ENCODE measurements at places on chromosomes 12 and 14. TPM values are rescaled to one million over a fixed set of nuclear protein-coding genes. Genes with fewer than 3 reads are reported as not detected.

RPL10L gene
- total RNA-seq, result not detected

PLBD2 gene
- 27.1 TPM for total RNA-seq

ACVRL1 gene
- 52.1 TPM for total RNA-seq

RIMBP2 gene
- 5.3 TPM for total RNA-seq

AMIGO2 gene
- total RNA-seq, result 27.1 TPM

C1RL gene
- 28.3 TPM for total RNA-seq

NAB2 gene
- total RNA-seq, result 9.1 TPM

DNA sequence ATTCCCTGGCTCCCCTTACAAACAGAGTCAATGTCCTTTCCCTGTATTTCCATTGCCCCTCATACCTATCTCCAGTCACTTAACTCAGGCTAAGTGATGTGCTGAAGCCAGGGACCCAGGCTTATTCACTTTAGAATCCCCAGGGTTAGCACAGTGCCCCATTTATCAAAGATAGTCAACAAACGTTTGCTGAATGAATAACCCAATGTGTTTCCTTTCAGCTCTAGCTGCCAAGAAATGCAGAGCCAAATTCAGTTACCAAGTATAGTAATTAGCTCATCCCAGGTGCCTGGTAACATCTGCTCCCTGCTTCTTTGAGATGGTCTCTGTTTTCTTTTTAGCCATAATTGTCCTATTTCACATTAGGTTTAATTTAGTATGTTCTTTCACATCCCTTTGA is 189.5 kb downstream of the PHLDA1 start:
- H3K4me3 ChIP-seq, result no peak overlapping the region
- H3K36me3 ChIP-seq, result no peaks in the 10 kb centered on the region
- H3K4me1 ChIP-seq, result no peaks in the 10 kb centered on the region

DNA sequence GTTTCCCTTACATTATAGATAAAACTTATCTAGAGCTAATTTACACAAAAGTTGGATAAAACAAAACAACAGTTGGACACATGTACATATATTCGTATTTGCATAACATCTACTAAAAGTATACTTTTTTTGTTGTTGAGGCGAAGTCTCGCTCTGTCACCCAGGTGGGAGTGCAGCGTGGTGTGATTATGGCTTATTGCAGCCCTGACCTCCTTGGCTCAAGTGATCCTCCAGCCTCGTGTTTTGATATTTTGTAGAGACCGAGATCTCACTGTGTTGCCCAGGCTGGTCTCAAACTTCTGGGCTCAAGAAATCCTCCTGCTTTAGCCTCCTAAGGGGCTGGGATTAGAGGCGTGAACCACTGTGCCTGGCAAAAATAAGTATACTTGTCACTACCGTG is 9.4 kb downstream of the SYNE2 start:
- H3K27ac ChIP-seq, result no peak overlapping the region
- H3K36me3 ChIP-seq, result no peaks in the 10 kb centered on the region
- no peaks in the 10 kb centered on the region for H3K4me1 ChIP-seq
- no peak overlapping the region for H3K4me3 ChIP-seq
- no peak for DNase-seq

- no peak overlapping the region for H3K27ac ChIP-seq
- H3K36me3 ChIP-seq, result no peaks in the 10 kb centered on the region
- H3K4me1 ChIP-seq, result no peaks in the 10 kb centered on the region
- H3K27me3 ChIP-seq, result no peaks in the 10 kb centered on the region
- no peak overlapping the region for H3K4me3 ChIP-seq
Observed at GRCh38 chr12:40921563-40922163, 229.4 kb downstream of the CNTN1 start.

GRCh38 chr12:89971880-89972279 is 263.2 kb upstream of the ATP2B1 start:
- H3K4me3 ChIP-seq, result no peak overlapping the region
- no peaks in the 10 kb centered on the region for H3K36me3 ChIP-seq
- DNase-seq, result no peak
- H3K27ac ChIP-seq, result no peak overlapping the region
- H3K4me1 ChIP-seq, result no peaks in the 10 kb centered on the region

GRCh38 chr12:2387103-2387834 is 334.5 kb downstream of the CACNA1C start:
- peaks cover 7% of the 10 kb centered on the region for H3K4me1 ChIP-seq
- no peaks in the 10 kb centered on the region for H3K36me3 ChIP-seq
- no peak for DNase-seq
- no peak overlapping the region for H3K4me3 ChIP-seq
- no peaks in the 10 kb centered on the region for H3K27me3 ChIP-seq

GRCh38 chr14:23441076-23441475 is 5.6 kb upstream of the MYH7 start:
- H3K36me3 ChIP-seq, result no peaks in the 10 kb centered on the region
- no peak overlapping the region for H3K4me3 ChIP-seq
- H3K4me1 ChIP-seq, result no peaks in the 10 kb centered on the region
- H3K27ac ChIP-seq, result no peak overlapping the region

DNA sequence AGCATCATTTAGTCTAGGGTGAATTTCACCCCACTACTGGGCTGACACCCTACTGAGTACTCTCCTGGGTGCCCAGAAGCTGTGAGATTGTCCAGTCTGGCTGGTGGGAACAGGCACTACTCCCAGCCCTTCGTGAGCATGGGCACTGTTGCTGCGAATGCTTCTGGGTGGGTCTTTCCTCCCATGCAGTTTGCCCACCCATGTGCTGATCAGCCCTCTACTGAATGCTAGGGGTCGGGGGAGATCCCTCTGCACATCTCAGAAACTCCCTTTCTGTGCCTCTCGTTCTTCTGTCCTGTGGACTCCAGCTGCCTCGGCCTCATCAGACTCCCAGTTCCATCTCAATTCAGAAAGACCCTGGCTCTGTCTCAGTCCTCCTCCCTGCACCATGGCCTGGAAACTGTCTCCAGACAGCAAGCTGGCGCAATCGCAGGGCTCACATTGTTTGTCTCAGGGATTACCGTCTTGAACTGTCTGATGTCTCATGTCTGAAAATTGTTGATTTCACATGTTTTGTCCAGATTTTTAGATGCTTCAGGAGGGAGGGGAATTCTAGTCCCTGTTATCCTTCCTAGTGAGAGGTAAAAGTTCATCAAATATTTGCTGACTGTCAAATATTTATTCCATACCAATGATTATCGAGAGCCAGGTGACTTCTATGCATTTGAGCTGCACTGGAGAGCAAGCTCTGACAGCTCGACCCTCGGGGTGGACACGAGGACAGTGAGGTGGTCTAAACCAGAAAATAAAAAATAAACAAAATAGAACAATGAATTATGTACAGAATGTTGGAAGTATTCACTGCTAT is 316.6 kb upstream of the RTL1 start:
- H3K36me3 ChIP-seq, result no peaks in the 10 kb centered on the region
- H3K27me3 ChIP-seq, result no peaks in the 10 kb centered on the region
- peak; percentile 67 for DNase-seq
- H3K27ac ChIP-seq, result no peak overlapping the region
- no peak overlapping the region for H3K4me3 ChIP-seq
- H3K4me1 ChIP-seq, result no peaks in the 10 kb centered on the region
